ENCODE measurements at places on chromosomes 11 and 22.

DNA sequence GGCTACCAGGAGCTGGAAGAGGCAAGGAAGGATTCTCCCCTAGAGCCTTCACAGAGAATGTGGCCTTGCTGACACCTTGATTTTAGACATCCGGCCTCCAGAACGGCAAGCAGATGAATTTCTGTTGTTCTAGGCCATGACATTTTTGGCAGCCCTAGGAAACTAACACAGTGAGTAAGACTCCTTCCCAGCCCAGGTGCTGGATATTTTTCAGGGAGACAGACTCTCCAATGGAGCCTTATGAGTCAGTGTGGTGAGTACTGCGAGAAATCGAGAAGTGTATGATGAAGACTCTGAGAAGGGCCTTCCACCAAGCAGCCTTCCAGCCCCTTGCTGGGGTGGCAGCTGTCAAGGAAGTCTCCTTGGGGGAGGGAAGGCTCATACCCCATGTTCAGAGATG is 114.4 kb downstream of the OSBP2 start:
- DNase-seq = no peak

- no peak for DNase-seq
These were observed 41.0 kb upstream of the RASSF10 start for GRCh38 chr11:12968101-12968500.

DNA sequence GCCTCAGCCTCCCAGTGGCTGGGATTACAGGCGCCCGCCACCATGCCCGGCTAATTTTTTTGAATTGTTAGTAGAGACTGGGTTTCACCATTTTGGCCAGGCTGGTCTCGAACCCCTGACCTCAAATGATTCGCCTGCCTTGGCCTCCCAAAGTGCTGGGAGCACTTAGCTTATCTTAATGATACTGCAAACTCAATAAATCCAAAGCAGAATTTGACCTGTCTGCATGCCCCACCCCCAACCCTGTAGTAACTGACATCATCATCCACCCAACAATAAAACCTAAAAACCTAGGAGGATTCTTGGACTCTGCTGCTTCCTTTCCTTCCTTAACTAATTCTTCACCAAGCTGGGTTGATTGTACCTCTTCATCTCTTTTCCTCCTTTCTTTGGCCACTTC is 6.3 kb upstream of the ADSL start:
- DNase-seq = no peak

DNA sequence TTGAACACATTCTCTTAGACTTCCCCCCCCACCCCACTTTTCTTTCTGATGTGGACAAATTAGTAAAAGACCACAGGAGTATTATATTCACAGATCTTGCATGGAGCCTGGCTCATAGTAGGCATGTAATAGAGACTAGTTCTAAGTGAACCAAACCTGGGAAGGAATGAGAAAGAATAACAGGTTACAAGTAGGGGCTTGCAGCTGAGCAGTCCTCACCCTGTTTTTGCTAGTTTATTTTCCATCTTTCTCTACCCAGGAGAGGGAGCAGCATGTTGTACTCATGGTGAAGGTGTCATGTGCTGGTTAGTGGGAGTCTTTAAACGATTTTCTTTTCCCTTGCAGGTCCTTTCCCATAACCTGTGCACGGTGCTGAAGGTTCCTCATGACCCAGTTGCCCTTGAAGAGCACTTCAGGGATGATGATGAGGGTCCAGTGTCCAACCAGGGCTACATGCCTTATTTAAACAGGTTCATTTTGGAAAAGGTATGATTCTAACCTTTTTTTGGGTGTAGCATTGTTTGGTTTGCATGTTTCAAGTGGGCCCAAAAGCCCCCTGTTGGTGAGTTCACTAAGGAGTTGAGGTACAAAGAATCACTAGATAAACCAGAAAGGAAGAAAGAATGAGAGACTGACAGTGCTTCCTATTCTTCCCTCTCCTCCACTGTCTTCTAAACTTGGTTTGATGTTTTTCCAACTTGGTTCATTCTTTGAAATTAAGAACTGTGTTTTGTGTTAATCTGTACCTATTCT is 30.1 kb downstream of the SWAP70 start:
- DNase-seq = no peak

GRCh38 chr22:27312966-27313855 is 488.3 kb downstream of the MN1 start:
- DNase-seq = no peak

DNA sequence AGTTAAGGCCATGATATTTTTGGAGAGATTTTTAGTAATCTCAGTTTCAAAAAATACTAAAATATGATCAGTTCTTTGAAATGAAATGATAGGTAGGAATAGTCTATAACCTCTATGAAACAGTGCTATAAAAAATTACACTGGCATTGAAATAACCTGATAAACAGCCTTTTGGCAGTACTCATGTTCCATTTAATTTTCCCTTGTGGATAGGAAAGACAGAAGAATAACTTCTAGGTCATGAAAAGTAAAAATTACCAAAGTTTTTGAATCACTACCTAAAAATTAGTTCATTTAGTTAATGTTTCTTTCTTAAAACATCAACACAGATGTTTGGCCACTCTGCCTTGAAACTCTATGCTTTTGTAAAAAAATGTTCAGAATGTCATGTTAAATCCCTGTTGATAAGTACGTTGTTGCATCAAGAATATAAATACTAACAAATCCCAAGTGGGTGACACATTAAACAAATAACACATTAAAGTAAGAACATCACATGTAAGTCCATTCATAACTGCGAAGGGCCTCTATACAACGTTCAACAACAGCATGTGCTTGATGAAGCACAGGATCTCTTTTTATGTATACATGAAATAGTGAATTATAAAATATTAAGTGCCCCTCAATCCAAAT is 290.2 kb downstream of the SWAP70 start:
- DNase-seq = no peak

Measured in hematopoietic multipotent progenitor cell treated with erythropoietin and hydrocortisone succinate and interleukin-3 and kit ligand, for 6 days (in vitro differentiated cells).